NCI-H1092 (cell line): ENCODE measurements at places on chromosomes 16 and 17.

DNA sequence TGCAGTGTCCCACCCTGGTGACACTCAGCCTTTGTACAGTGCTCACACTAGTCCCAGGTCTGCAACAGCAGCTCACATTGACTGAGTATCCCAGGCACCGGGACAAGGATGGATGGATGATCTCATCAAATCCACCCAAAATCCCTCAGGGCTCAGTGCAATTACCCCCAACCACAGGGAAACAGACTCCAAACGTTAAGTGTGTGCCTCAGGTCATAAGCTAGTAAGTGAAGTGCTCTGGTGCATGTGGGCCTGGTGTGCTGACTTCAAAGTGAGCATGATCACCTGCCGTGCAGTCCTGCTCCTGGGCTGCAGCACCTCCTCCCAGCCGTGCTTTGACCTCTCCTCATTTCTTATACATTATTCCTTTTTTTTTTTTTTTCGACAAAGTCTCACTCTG, 31.2 kb upstream of the CD300E start:
- DNase-seq: no peak

DNA sequence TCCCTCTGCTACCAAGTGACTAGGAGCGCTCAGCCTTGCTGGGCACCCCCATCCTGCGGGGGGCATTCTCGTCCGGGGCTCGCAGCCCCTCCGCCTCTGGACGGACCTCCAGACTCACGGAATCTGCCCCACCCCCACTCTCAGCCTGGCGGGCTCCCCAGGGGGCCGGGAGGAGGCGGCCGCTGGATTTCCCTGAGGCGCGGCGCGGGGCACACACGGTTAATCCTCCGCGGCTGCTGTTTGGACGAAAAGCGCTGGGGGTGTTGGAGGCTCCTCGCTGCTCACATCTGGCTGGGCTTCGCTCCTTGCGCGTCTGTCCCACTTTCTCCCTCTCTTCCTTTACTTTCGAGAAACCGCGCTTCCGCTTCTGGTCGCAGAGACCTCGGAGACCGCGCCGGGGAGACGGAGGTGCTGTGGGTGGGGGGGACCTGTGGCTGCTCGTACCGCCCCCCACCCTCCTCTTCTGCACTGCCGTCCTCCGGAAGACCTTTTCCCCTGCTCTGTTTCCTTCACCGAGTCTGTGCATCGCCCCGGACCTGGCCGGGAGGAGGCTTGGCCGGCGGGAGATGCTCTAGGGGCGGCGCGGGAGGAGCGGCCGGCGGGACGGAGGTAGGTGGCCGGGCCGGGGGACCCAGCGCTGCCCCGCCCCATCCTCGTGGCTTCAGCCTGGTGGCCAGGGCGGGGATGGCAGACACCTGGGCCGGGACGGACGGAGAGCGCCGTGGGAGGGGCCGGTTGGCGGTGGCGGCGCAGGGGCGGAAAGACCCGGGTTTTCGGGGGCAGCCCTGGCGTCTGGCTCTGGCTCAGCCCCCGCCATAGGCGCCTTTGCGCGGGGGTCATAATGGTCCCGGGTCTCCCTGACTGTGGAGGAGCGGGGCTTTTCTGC, at the start of gene C1QTNF1:
C1QTNF1 (plus strand) TSS at position 284 of the 886 bp plus-strand sequence. CDS start 19,800 bp downstream, outside the sequence.
- DNase-seq: no peak

DNA sequence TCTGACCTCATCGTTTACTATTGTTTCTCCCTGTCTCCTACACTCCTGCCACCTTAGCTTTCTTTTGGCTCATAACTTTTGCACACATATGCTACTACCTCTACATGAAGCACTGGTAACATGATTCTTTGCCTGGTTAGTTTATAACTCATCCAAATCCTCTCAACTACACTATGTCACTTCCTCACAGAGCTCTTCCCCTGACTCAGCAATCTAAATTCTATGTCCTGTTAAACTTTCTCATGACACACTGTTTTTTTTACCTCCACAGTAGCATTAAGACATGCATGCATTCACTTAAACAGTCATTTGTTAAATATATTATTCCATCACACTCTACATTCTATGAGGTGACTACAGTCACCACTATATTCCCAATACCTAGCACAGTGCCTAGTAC, 19.7 kb downstream of the APPBP2 start:
- DNase-seq: no peak

DNA sequence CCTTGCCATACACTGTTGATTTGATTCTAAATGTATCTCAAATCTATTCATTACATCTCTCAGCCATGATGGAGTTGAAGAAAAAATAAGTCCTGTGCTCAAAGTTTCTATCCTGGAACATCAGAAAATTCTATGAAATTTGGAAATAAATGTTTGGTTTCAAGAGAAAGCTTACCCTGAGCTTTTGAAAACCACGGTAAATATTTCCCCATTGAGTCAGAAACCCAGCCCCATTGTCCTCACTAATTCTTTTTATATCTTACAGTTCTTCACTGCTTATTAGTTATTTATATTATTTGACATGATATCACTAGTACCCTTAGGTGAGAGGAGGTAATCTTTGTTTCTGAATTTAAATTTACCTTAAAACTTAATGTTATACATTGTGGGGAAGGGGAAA, 128.5 kb downstream of the MRTFB start:
- no peak for DNase-seq

- DNase-seq: no peak
These were observed 67.2 kb upstream of the CDC42EP4 start for GRCh38 chr17:73378974-73379470.

- no peak for DNase-seq
These were observed 1.4 kb downstream of the HAGHL start for GRCh38 chr16:728131-728889.

GRCh38 chr16:10895053-10895946, 18.3 kb downstream of the CIITA start:
- no peak for DNase-seq
